ENCODE measurements at places on chromosomes 11 and 22.

DNA sequence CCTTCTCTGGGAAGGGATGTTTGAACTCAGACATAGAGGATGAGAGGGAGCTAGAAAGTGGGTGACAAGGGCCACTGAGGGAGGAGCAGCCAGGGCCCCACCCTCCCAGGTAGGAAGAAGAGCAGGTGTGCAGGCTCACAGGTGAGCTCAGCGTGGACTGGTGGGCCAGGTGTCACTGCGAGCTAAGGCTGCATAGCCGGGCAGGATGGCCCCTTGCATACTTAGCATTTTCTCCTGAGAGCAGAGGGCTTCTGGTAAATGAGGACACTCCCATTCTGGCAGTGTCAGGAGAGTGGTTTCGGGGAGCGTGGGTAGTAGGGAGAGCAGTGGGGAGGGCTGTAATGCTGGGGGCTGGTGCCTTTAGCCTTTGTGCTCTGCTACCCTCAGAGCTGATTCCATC lies 843.4 kb downstream of the TBC1D22A start:
- DNase-seq, result no peak

DNA sequence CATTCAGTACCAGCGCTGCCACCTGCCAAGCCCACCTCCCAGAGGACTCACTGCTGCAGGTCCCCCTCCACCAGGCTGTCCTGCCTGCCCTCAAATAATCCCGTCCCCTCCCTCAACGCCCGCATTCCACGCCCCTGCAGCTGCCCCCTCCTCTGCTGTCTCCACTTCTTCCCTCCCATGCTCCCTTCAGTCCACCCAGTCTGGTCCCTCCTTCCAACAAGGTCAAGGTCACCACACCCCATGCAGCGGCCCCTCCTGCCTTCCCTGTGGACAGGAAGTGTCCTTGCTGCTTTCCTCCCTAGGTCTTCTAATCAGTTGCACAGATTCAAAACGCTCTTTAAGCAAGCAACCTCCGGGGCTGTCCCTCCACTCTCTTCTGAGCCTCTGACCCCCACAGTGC lies 12.1 kb downstream of the MACROD1 start:
- no peak for DNase-seq

DNA sequence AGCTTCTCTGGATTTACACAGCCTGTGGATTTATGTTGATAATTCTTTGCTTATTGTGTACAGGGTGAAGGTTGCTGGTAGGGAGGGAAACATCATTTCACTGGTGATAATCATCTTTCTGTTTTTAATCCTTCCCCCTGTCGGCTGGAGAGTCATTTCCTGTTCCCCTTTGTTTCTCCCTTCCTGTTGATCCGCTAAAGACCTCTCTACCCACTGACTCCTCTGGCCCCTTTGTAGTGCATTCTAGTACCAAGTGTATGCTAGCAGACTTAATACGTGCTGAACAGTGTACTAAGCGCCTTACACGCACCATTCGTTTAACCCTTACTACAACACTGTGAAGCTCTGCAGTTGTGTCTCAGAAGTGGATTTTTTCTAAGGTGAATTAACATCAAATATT lies 19.0 kb upstream of the OR9Q1 start:
- no peak for DNase-seq

- no peak for DNase-seq
These were observed 23.7 kb downstream of the EXPH5 start for GRCh38 chr11:108569896-108570295.

All from breast epithelium (tissue), 4 donors.